ENCODE measurements at places on chromosomes 7 and 10.
A peak's percentile ranks its signal among the peaks of the same experiment; 100 is the strongest.

DNA sequence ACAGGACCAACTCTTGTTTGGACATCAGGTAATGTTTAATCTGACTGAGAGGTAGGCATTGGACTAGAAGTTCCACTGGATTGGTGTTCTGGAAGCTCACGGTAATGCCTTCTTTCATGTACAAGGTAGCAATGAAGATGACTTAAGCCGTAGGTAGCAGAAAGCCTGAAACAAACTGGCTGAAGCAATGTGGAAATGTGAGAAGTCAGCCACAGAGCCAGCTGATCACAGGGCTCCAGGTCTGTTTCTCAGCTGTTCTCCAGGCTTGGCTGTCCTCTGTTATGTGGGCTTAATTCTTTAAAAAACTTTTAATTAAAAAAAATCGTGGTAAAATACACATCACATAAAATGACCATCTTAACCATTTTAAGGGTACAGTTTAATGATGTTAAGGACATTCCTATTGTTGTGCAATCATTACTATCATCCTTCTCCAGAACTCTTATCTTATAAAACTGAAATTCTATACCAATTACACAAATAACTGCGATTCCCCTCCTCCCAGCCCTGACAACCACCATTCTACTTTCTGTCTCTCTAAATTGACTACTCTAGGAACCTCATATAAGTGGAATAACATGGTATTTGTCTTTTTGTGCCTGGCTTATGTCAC, 101.4 kb upstream of the ZNF32 start:
- no peak for DNase-seq

DNA sequence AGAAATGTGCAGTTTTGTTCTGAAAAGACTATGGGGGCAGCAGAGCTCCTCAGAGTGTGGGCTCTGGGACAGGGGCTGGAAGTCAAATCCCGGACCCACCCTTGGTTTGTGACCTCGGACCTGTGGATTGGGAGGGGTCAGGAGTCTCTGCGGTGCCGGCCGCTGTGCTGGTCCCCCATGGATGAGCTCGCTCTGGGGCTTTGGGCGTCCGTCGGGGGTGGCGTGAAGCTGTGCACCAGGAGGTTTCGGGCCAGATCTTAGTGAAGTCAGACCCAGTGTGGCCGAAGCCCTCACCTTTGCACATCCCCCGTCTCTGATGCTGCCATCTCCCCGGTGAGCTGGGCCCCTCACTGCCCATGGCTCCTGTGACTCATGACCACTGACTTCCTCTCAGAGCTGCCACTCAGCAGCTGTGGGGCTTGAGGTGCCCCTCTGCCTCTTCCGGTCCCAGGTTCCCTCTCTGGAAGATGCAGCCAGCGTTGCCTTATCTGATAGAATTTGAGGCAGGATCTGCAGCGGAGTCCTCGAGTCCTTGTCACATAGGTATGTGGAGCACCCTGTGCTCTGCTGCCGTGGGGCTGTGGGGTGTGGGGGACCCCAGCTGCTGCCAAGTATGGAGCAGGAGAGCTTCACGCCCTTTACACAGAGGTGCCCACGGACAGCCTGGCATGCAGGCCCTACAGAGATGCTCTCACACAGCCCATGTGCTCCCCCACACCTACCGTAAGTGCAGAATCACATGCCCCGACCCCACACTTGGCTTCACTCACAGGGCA, 11.4 kb upstream of the SCART1 start:
- no peak for DNase-seq

GRCh38 chr10:108465871-108466641, 1301.5 kb upstream of the SORCS1 start:
- DNase-seq = no peak

DNA sequence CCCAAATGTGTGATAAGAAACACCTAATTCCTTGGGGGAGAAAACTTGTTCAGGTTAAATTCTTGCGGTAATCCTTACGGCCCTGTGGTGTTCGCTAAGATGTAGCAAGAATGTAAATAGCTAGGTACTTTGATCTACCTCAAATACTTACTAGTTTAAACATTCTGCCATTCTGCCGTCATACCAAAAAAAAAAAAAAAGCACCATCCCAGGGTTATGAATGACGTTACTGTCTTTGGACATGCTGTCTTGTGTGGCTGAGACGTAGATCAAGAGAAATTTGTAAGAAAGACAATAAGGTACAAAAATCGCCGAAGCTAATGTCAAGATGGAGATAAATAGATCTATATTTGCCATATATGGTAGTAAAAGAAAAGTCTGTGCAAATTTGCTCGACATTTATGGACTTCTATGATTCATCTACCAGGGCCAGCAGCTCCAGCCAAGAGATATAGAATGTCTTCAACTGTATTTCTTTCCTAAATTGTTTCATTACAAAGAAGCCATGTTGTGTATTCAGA, 195.6 kb downstream of the CUX1 start:
- DNase-seq = no peak

GRCh38 chr10:112915590-112916572, 34.2 kb upstream of the TCF7L2 start:
- DNase-seq = no peak

DNA sequence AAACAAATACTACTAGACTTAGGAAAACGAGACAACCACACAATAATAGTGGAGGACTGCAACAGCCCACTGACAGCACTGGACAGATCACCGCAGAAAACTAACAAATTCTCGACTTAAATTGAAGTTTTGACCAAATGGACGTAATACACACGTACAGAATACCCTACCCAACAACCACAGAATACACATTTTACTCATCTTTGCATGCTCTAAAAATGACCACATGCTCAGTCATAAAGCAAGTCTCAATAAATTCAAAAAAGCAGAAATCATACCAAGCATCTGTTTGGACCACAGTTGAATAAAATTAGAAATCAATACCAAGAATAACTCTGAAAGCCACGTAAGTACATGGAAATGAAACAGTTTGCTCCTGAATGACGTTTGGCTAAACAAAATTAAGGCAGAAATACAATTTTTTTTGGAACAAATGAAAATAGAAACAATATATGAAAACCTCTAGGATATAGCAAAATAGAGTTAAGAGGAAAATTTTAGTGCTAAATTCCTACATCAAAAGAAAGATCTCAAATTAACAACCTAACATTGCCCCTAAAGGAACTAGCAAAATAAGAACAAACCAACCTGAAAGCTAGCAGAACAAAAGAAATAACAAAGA, 30.6 kb downstream of the MAPK8 start:
- no peak for DNase-seq

DNA sequence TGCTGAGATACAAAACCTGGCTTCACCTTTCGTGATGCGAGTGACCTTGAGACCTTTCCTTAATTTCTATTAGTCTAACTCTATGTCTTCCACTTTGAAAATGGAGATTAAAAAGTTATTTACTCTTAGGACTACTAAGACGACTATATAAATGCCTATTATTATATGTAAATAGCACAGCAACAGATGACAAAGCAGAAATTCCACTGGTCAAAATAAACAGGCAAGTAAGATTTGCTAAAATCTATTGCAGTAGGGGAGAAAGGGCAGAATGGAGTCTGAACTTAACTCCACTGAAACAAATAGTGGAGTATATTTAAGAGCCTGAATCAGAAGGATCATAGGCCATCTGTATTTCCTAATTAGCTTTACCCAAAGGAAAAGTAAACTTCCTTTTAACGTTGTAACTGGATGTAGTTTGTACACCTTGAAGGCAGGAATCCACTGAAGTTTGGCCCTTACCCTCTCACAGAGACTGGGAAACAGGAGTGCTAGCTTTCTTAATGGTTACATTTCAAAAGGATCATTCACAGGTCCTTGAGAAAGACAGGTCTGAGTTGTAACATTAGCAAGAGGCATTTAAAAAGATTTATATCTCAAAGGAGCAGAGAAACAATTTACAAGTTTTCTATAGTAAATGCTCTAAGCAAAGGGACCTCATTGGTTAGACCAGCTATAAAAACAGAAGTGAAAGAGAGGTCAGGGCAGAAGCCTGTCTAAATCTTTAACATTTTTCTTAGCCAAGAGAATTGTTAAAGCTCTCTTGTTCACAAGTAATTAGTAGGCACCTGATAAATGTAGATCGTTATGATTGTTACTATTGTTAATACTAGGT, 332.5 kb downstream of the ZWINT start:
- DNase-seq = no peak

GRCh38 chr10:69769395-69769992, 32.2 kb upstream of the COL13A1 start:
- no peak for DNase-seq

DNA sequence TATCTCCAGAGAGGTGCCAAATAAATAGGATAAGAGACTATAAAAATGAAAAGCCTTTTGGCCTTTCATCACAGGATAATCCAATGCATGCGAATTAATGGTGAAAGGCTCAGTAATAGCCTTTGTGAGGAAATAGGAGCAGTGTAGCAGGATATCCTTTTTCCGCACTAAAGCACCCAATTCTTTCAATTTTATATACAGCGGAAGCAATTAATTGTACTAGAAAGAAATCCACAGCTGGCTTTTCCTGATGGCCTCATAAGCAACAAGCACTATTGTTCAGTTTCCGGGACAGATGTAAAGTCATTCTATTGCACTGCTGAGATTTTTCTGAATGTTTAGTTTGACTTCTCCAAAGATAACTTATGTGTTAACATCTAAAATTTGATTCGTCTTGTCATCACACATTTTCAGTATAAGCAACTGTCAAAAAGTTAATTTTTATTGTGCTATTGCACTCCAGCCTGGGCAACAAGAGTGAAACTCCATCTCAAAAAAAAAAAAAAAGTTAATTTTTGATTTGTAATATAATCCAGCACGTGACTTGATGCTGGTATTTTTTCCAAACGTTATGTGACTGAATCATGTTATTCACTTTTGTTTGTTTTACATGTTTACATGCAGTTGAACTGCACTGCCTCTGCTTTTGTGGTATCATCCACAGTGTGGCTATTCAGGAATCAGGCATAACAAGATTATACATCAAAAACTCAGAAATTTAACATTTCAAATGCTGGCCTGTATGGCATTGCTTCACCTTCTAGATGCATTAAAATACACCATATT, 8.4 kb upstream of the BMPR1A start:
- no peak for DNase-seq

DNA sequence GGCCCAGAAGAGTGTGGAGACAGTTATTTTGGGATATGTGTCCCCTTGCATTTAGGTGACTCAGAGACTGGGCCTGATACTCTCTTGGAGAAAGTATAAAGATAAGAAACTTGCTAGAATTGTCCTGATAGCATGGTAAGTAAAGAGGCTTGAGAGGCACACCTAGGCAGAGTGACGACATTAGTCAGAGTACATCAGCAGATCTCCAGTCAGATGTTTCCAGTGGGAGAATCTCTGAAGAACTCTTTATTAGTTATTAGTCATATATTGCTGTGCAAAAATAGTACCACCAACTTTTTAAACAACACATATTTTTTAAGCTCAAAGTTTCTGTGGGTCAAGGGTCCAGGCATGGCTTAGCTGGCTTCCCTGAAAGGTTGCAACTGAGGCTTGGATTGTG, 182.6 kb downstream of the NEBL start:
- DNase-seq = no peak

- no peak for DNase-seq
These were observed 2.4 kb downstream of the TMEM72 start for GRCh38 chr10:44913350-44914081.

DNA sequence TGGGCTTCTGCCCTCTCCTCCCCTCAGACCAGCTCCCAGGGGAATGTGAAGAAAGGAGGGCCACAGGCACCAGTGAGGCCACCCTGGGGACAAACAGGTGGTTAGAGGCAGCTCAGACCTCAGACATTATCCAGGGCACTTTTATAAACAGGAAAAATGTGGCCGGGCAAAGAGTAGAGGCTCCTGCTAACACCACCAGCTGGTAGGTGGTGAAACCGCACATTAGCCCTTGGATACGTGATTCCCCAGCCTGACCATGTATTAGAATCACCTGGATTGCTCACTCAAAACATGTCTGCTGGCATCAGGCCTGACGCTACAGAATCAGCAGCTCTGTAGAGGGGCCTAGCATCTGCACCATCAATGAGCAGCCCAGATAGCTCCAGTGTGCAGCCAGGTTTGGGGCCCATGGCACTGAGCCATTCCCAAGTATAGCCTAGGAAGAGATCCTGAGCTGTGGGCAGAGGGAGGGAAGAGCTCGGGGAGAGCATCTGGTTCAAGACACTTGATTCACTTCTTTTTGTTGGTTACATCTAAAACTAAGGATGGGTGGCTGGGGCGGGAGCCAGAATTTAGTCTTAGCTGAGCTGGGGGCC, 37.1 kb downstream of the GPR26 start:
- no peak for DNase-seq

GRCh38 chr10:114258274-114258840, 19.3 kb downstream of the VWA2 start:
- DNase-seq = no peak

- DNase-seq = no peak
These were observed 81.9 kb downstream of the ABCB5 start for GRCh38 chr7:20697351-20697750.

GRCh38 chr7:43513251-43513650, 69.7 kb upstream of the STK17A start:
- peak; percentile 17 for DNase-seq

DNA sequence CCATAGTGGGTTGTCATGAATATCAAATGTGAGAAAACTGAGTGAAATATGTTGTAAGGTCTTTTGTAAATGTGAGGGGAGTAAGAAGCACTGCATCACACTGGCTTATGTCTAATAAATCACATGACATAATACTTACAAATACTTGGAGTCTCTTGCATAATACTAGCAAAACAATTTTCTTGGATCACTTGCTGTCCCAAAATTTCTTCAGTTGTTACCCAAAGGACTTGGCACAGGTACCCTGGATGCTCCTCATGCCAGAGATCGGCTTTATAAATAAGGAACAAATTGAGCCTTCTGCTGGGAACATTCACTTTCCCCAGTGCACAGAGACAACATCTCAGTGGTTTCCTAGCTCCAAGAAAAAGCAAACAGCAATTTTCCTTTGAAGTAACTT, 5.0 kb upstream of the LRIT2 start:
- DNase-seq = no peak

All from NCI-H2029 treated with DMSO at 0.1 percent for 48 hours (cell line).